ENCODE measurements at places on chromosomes 2 and 18.

DNA sequence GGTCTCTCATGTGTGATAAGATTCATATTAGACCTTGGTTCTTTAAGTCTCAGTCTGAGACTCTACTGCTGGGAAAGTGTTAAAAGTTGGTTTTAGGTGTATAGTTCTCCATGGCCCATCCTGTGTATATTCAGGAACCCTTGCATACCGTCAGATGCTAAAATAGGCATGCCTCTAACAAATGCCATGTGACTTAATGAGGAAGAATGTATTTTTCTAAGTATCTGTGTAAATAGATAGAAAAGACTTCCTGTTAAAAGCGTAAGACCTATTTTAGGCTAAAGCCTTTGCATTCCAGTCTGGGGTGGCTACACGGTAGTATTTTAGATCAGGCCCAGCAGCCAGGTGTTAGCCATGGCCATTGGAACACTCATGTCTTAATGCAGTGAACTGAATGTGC, 73.3 kb downstream of the RHBDD1 start:
- DNase-seq = no peak

- no peak for DNase-seq
Measured at GRCh38 chr18:29586210-29586609, 1409.3 kb upstream of the CDH2 start.

- no peak for DNase-seq
Measured at GRCh38 chr2:230231251-230231650, 5.7 kb downstream of the SP140 start.

- no peak for DNase-seq
Measured at GRCh38 chr2:185466915-185467314, 271.7 kb upstream of the FSIP2 start.

DNA sequence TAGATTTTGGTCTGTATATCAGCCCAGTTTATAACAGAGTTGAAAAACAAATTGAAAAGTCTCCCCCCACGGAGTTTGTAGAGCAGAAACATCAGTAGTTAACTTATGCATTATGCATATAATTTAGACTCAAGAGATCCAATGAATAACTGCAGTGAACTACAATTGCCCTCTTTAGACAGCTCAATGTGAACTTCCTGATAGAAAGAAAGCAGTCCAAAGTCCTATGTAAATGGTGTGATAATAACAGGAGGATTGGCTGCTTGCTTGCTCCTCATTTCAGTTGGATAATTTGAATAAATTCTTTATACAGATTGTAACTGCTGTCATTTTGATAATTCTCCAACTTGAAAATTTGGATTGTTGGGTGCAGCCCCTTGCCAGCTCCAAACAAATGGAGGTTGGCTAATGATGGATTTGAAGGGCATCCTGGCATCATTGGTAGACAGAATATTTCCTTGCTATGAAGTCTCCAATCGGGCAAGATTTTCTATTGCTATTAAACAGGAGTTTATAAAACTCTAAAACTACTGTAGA, 297.1 kb downstream of the ASXL3 start:
- no peak for DNase-seq

DNA sequence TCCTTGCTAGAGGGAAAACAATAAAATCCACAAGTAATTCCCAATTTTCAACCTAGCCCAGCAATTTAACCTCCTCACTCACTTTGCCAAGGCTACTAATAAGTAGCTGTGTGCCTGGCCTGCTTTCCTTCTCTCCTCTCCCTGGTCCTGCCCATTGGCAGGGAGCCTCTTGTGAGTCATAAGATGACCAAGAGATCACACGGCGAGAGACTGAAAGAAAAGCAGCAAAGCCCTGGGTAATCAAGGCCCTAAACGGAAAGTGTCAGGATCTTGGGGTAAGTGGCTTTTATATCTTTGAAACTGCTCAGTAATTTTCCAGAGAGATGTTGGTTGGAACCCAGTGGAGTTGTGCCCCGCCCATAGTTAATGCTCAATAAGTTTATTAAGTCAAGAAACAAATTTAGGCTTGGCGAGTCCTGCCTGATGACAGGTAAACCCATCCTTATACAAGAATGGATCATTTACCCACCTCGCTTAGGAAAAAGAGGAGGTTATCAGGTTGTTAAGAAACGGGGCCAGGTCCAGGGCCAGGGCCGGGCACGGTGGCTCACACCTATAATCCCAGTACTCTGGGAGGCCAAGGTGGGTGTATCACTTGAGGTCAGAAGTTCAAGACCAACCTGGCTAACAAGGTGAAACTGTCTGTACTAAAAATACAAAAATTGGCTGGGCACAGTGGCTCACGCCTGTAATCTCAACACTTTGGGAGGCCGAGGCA, 10.0 kb upstream of the ADAM17 start:
- DNase-seq = no peak

- DNase-seq = no peak
Measured at GRCh38 chr2:99035920-99036319, 99.9 kb upstream of the CRACDL start.

DNA sequence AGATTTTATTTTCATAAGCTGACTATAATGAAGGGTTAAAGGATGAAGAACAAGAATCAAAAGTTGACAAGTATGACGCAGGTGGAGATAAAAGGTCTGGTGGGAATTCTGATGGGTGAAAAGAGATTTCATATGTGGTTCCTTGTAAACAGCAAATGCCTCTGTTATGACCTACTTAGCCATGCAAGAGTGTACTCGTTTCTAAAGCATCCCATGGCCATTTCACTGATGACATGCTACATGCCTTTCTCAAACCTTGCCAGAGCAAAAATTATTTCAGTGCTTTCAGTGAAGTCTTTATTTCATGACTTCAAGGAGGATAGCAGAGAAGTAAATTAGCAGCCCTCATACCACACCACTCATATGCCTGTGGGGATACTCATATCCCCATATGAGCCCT, 71.7 kb downstream of the FEZ2 start:
- no peak for DNase-seq

DNA sequence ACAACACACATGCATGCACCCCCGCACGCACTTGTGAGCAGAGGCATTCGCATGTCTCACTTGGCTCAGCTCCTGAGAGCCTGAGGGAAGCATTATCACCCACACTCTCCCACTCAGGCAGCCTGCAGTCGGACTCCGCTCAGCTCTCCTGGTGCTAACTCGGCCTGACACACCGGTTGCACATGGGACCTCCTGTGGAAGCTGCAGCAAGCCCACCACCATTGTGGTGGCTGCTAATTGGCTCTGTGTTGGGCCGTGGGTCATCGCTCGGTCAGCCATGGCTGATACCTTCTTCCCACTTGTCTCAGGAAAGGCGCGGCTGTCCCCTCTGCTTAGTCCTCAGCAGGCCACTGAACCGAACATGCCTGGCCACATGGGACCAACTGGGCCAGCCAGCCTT, 13.7 kb upstream of the TEX261 start:
- DNase-seq = no peak

DNA sequence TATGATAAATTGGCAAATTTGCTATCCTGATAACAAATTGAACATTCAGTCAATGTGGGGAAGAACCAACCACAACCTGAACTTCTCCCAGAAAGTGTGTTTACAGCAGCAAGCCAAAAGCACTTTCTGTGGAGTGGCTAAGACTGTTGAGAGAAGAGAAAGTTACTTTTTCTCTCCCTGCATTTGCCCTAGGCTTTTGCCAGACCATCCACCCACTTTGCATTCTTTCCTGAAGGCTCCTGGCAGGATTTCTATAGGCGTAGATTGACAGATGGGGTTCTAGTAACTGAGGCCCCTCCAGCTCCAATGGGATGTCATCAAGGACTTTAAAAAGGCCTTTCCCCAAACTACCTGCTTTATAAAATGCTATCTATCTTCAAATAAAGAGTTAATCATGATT, 215.2 kb downstream of the GULP1 start:
- DNase-seq = no peak

- no peak for DNase-seq
Measured at GRCh38 chr18:29153091-29153490, 976.2 kb upstream of the CDH2 start.

DNA sequence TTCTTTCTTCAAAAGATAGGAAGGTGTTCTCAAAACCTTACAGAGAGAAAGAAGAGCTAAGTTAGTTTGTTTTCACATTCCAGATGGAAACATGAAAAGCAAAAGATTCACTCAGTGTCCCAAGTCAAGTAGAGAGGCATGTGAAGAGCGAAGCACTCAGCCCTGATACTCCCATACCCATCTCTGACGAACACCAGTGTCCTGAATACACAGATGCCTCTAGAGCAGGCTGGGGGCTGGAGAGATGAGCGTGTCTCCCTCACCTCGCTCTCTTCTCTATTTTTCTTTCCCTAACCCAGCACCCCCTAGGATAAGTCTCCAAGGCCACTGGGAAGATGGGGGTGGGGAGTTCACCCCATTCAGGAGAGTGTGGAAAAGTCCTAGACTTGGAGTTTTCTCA, 227.8 kb downstream of the TMEM163 start:
- DNase-seq = no peak

DNA sequence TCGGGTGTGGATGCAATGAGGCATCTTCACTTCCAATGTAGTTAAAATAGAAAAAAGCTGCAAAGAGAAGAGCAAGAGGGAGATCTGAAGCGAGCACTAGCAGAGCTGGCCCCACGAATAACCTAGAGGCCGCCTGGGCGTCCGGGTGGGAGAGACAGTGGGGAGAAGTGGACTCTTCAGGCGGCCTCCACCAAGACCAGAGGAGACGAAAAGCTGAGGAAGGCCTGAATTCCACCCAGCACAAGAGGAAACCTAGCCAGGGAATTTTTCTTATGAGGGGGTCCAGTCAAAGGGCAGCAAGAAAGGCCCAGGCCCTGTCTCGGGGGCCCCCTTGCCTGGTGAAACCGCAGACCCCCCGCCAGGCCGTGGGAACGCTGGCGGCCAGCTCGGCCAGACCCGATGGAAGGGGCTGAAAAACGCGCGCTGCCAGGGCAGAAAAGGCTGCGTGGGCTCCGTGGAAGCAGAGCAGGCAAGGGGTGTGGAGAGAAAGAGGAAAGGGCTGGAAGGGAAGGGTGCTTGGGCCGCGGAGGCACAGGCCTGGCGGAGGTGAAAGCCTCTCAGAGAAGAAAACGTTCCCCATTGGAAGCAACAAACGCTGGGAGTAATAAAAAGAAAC, 69.2 kb downstream of the KCTD1 start:
- DNase-seq = no peak

DNA sequence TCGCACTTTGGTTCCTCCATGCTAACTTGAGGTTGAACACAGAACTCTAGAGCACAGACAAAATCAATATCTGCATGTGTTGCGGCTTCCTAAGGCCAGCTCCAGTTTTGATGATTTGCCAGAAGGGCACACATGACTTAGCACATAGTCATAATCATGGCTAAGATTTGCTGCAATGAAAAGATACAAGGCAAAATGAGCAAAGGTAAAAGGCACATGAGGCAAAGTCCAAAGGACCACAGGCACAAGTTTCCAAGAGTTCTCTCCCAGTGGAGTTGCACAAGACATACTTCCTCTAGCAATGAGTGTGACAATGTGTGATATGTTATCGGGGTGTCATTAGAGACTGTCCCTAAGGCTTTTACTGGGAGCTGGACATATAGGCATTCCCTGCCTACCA, 24.2 kb upstream of the CXXC1 start:
- DNase-seq = no peak

- DNase-seq = peak; percentile 4
Measured at GRCh38 chr2:54767921-54768320, 44.5 kb downstream of the EML6 start.

DNA sequence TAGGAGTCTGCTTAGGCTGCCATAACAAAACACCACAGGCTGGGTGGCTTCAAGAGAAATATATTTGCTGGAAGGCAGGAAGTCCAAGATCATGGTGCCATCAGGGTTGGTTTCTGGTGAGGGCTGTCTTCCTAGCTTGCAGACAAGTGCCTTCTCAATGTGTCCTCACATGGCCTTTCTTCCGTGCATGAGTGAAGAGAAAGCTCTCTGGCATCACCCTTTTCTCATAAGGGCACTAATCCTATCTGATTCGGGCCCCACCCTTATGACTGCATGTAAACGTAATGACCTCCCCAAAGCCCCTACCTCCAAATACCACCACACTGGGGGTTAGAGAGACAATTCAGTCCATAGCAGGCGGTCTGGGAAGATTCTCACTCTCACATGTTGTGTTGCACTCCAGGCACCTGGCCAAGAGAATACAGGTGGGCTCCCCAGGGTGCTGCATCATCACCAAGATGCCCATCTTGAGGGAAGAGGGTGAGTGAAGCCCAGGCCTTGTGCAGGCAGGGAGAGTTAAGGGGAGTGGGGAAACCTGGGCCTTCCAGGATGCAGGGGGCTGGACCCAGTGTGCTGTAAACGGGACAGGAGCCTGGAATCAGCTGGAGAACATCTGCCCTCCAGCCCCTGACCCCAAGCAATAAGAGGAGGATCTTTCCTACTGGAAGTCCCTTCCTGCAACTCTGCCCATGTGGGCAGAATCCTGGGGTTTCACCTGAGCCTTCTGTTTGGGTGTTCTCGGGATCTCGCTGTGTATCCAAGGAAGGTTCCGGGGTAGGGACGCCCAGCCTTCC, 10.2 kb downstream of the CATIP start:
- no peak for DNase-seq

- DNase-seq = no peak
Measured at GRCh38 chr2:40721595-40721994, 269.7 kb upstream of the SLC8A1 start.

DNA sequence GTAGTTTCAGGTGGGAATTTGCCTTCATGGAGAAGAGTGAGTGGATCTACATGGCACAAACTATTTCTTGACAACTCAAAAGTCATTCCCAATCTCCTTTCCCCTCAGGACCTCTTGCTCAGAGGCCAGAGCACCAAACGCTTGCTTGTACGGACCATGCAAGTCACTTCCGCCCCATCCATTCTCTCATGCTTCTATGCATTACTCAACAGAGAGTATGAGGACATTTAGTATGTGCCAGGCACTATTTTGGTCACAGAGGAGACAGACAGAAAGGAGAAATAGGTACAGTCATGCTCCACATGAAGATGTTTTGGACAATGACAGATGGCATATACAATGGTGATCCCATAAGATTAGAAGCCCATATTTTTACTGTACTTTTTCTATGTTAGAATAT, 117.5 kb downstream of the ACTR3 start:
- no peak for DNase-seq

DNA sequence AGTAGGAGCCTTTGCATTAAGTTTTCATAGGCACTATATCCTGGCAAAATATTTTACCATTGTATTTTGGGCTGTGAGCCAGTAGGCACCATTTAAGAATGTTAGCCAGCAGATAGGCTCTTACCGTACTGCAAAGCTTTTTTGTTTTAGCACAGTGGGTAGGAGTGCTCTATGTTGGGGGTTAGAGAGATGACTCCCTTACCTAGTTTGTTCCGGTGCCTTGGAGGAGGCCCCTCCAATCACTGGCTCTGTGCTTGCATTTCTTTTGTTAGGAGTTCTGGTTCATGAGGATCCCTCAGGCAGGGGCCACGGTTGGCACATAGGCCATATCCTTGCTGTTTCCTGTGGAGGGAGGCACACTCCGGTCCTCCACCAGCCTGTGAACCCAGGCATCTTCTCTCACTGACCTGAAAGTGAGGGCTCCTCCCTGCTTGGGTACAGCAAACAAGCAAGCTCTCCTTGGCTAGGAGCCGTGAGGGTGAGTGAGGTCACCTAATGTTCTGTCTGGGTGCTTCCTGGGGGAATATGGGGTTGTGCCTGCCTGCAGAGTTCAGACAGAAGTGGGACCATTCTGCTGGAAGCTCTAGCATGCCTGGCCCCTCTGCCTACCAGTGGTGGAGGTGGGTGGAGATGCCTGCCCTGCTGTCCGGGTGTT, 29.8 kb downstream of the LTBP1 start:
- DNase-seq = no peak
